ENCODE measurements at places on chromosomes 4 and X.
A peak's percentile ranks its signal among the peaks of the same experiment; 100 is the strongest.

- DNase-seq: no peak
Observed at GRCh38 chrX:31653422-31653821, 581.6 kb upstream of the FTHL17 start.

GRCh38 chr4:92263010-92263409 is 40.8 kb upstream of the GRID2 start:
- no peak for DNase-seq

DNA sequence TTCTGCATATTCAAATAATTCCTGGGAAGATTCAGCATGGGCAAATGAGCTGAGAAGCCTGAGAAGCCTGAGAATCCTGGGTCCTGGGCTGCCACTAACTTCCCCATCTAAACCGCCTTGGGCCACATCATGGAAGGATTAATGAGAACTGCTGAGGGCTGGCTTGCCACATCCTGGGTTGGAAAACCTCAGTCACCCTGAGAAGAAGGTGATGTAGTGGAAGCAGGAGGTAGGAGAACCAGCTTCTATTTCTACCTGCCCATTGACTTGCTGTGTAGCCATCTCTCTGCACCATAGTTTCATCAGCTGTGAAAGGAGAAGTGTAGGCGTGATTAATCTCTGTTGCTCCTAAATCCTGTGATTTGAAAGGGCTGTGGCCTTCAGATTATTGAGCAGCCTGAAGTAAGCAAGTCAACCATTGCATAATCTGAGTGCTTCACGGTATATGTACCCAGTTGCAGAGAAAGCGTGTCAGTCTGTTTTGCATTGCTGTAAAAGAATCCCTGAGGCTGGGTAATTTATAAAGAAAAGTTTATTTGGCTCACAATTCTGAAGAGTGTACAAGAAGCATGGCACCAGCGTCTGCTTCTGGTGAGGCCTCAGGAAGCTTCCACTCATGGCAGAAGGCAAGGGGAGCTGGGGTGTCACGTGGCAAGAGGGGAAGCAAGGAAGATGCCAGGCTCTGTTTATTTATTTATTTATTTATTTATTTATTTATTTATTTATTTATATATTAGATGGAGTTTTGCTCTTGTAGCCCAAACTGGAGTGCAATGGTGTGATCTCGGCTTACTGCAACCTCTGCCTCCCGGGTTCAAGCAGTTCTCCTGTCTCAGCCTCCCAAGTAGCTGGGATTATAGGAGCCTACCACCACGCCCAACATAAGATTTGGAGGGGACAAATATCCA is 140.9 kb upstream of the ATP6AP2 start:
- DNase-seq: no peak

DNA sequence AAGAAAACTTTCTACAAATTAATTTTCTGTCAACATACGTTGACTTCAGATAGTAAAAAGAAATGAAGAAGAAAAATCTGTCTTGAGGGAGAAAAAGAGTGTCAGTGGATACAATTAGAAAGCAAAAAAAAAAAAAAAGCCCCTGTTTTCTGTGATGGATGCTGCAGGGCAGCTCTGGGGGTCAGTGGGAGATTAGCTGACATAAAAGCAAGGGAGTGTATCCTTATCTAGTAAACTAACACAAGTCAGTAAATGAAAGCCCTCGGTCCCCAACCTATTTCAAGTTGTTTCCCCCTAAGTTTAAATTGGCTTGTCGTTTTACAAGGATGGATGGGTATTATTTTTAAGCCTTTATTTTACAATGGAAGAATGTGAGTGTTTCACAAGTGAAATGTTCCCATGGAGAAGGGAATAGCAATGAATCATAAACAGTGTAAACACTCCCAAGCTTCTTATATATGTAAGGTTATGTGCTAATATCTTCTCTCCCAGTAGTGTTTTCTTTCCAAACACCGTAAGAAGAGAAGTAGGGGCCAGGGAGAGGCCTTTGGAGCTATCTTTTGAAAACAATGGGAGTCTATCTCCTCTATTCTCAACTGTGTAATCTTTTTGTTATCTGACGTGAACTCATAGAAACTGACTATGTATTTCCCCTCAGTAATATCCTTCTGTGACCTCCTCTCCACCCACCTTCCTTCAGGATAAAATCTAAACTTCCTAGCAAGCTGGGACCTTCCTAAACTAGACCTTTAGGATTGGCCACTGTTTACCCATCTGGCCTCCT is 347.7 kb downstream of the FBXO8 start:
- no peak for DNase-seq

DNA sequence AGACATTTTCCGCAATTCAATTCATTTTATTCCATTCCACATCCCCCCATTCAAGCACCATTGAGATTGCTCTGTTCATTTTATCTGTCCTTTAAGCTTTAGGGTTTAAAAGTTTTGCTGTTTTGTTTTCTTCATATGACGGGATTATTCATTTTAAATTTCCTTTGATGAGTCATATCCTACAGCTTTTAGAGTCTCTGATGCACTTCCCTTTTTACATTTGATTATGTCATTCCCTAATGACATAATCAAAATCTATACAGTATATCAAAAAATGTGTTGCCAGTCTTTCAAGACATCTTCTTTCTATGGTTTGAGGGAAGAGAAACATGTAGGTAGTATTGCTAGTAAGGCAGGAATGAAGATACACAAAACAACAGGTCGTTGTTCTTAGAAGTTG is 456.3 kb downstream of the PDGFC start:
- no peak for DNase-seq

- no peak for DNase-seq
Observed at GRCh38 chrX:37638047-37638446, 47.5 kb upstream of the XK start.

- no peak for DNase-seq
Observed at GRCh38 chrX:128848374-128848773, 674.9 kb downstream of the SMARCA1 start.

- DNase-seq: peak; percentile 80
Observed at GRCh38 chrX:56947699-56948098, 47.6 kb downstream of the SPIN3 start.

DNA sequence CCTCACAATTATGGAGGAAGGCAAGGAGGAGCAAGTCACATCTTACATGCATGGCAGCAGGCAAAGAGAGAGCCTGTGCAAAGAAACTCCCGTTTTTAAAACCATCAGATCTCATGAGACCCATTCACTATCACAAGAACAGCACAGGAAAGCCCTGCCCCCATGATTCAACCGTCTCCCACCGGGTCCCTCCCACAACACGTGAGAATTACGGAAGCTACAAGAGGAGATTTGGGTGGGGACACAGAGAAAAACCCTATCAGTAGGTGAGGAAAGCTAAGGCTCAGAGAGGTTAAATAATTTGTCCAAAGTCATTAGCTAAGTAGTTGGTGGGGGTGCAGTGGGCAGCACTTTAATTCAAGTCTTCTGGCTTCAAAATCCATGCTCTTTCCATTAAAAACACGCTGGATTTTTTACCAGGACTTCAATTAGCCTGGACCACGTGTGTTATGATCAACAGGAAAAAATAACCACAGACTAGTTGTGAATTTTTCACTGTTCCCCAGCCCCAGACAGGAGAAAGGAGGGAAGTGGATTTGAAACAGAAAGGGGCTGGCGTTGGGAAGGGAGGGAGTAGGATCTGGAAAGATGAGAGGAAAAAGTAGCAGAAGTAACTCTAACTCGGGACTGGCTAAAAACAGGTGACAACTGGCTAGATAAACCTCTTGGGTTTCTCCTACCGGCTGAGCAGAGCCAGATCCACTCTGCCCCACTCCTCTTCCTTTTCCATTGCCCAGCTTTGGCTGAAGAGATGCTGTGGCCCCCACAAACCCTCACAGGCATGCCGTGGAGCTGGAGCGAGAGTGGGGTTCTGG is 986 bp downstream of the MTMR8 start:
- no peak for DNase-seq

DNA sequence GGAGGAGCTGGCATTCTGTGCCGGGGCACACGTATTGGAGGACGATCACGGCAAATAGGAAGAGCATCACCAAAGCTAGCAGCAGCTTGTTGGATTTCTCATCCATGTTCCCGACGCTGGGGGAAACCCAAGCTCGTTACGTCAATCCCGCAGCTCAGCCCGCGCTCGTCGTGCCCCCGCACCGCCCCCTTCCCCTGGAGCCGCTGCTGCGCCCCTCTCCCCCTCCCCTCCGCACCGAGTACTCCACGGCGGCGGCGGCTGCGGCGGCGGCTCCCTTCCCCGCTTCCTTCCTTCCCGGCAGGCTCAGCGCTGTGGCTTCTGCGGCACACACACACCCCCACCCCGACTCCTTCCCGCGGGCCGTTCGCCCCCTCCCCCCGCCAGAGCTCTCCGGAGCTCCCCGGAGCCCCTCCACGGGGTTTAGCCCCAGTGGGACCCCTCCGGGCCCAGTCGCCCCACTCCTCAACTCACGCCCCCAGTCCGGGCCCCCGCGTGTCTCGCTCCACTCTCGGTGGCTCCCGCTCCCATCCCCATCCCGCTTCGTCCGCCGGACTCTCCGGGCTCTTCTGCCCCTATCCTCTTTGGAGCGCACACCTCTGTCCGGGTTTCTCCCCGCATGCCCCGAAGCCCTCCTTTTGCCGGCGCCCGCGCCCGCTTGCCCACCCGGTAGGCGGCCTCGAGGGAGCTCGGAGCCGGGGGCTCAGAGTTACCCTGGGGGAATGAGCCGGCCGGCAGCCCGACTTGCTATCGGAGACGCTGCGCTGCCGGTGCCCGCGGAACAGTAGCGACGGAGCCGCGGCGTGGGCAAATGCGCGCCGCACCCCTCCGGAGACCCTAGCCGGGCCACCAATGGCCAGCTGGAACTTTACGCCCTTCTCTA is 978 bp downstream of the HS6ST2 start:
- peak; percentile 2 for DNase-seq

DNA sequence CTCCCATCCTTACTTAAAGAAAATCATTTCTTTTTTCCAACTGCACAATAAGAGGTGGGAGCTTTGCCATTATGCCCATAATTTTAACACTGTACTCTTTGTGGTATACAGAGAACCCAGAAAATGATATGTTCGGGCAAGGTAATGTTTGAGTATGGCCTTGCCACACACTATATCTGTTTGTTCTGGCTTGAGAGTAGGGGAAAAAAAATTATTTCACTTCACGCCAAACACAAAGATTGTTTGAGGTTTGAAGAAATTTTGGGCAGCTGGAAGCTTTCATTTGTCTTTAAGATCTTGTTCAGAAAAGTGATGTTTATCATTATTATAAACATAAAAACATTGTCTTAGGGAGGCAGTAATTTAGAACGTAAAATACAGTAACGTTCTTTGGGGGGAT is 115.4 kb upstream of the NAP1L5 start:
- DNase-seq: no peak

DNA sequence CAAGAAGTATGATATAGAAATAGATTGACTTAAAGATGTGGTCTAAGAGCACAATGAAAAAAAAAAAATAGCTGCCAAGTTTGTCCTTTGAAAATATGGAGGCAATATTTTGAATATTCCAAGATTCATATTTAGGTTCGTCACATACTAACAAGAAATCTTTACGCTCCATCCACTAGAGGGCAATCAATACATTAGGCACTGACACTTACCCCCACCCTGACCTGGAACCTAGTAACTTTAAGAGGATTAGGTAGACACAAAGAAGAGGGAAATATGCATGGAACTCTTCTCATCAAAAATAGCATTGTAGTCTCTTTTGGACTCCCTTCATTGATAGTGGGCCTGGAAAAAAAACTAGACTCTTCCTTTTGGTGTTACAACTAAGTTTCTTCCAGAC is 1108.1 kb downstream of the PCDH19 start:
- DNase-seq: no peak

- no peak for DNase-seq
Observed at GRCh38 chr4:110055158-110055768, 142.6 kb downstream of the EGF start.

DNA sequence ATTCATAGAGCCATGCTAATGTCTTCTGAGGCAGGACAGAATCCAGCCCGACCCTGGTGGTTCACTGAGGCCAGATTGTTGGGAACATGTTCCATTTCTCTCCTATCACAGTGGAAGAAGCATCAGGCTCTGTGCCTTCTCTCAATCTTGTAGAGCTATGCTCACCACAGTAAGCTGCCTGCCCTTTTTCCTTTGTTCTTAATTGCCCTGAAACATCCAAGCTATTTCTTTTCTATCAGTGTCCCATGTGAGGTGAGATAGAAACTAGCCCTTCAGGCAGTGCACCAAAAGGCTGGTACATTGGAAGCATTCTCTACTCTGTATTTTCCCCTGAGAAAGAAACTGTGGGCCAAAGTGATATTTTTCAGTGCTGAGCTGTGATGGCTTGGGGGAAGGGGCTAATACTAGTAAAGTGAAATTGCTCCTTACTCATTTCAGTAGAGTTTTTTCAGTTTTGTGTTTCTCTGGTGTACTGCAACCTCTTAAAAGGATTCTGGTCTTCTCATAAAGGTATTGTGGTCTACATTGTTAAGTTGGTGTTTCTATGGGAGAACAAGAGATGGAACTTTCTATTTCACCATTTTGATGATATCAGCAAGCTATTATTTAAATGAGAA is 611.2 kb downstream of the RPA4 start:
- DNase-seq: peak; percentile 31

- DNase-seq: no peak
Observed at GRCh38 chr4:103074744-103075434, 1.7 kb downstream of the SLC9B2 start.

DNA sequence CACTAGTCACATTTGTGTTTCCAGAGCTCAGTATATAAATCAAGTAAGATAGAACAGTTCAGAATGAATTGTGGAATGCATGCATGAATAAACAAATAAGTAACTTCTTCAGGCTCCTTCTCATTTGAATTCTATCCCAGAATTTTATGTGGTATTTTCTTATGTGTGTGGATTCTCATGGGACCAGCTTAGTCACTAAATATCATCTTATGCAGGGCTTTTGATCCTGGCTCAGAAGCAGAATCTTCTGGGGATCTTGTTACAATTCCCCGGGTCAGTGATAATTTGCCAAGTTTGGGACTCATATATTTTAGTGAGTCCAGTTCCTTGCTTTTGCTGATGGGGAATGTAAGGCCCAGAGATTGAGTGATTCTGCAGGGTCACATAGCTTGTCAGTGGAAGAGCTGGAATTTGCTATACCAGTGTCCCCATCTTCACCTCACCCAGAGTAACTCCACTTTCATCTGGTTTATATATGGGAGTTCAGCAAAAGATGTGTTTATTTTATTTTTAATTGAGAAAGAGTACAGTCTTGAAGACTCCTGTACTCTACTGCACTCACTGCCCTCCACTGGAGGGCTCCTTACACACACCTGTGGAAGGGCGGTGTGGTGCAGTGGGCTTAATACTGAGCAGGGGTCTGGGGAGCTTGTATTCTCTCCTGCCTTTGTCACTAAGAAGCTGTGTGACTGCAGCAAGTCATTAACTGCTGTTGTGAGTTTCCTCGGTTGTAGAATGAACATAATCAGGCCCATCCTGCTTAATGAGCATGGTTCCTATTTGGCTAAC is 198.2 kb upstream of the CXorf66 start:
- DNase-seq: no peak

DNA sequence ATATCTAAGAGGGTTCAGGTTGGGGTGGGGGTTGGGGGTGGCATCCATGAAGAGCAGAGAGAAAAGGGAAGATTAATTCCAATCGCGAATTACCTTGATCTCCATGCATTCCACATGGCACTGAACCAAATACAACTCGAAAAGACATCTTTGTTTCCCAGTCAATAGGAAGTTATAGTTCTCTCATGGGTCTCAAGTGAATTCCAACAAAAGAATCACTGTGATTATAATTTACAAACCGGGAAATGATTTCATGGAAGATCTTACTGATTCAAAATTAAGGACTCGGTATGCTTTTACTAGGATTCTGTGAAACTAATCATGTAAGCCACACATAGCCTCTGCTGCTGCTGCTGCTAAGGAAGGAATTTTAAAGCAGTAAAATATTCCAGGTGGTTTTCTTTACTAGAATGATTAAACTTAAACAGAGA is 26.6 kb upstream of the AMELX start:
- DNase-seq: no peak

- DNase-seq: no peak
Observed at GRCh38 chr4:78621395-78621794, 69.8 kb downstream of the ANXA3 start.
